ENCODE measurements at places on chromosomes 16 and 17.
A peak's percentile ranks its signal among the peaks of the same experiment; 100 is the strongest.

DNA sequence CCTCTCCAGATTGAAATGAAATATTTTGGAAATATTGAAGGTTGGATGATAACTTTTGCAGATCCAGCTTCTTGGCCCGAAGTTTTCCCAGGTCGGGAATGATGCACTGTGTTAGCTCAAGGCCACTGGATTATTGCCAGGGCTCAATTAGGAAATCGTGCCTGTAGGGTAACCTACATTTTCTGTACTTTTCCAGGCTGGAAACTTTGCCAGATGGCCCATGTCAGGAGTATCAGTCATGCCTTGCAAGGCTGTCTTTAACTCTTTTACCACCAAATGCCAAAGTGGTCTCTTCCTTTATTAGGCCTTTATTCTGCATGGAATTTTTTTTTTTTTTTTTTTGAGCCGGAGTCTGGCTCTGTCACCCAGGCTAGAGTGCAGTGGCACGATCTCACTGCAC is 8.9 kb upstream of the SEC14L1 start:
- peak; percentile 88 for DNase-seq

- DNase-seq, result peak; percentile 49
These were observed 11.4 kb upstream of the ITPRIPL2 start for GRCh38 chr16:19102187-19102872.

- DNase-seq, result no peak
These were observed 8.3 kb downstream of the WDR90 start for GRCh38 chr16:657487-657886.

- DNase-seq, result no peak
These were observed 295.1 kb upstream of the RBFOX1 start for GRCh38 chr16:7037495-7037894.

- no peak for DNase-seq
These were observed 18.3 kb downstream of the ZSWIM7 start for GRCh38 chr17:15981208-15981607.

GRCh38 chr16:1936945-1937479 is 6.0 kb downstream of the MSRB1 start:
- DNase-seq, result no peak

DNA sequence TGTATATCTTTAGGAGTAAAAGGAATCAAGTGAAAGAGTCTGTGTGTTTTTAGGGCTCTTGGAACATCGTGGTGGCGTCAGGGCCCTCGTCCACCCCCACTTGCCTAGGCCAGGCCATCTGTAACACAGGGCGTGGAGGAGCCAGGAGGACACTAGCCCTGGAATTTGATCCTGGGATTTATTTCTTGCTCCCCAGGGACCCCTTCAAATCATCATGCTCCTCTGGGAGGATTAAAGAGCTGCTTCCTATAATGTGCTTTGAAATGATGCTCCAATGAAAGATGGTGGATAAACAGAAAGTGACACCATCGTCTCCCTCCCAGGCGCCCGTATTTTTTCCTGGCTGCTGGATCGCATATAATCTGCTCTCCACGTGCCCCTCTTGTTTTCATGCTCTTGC is 113.3 kb downstream of the AATF start:
- no peak for DNase-seq

GRCh38 chr17:41098481-41098880 is 539 bp upstream of the KRTAP4-8 start:
- DNase-seq, result peak; percentile 65

GRCh38 chr16:87390641-87391323 is 1.4 kb upstream of the MAP1LC3B start:
- DNase-seq, result no peak

GRCh38 chr16:63530974-63531373 is 1494.7 kb upstream of the CDH8 start:
- no peak for DNase-seq

DNA sequence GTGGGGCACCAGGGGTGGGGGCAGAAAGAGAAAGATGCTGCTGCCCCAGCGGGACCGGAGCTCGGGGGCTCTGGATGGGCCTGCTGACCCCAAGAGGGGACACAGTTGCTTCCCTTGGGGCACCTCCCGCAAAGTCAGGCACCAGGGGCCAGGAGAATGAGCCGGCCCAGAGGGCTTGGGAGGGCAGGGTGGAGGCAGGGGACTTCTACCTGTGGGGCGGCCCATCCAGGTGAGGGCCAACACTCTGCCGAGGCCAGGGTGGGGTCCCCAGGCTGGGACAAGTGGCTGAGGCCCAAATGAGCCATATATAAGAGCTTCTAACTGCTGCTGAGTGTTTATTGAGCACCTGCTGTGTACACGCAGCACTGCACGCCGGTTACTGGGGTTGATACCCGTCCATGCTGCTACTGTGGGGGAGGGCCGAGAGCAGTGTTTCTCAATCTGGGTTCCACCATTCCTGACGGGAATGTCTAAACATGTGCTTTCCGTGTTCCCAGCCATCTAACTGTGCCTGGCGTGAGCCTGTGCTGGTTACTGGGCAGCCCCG is 211.7 kb upstream of the GSE1 start:
- DNase-seq, result no peak

DNA sequence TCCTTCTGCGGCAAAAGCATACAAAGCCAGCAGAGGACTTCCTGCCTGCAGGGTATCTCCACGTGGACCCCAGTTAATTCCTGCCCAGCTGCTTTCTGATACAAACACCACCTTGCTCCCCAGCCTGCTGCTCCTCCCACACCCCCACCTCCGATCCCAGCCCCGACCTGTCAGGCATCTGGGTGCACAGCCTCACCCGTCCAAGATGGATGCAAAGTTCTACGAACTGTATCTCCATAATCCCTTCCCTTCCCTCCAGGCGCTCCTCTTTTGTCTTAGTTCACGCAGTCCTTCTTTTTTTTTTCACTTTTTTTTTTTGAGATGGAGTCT is 15.6 kb upstream of the FOXJ1 start:
- DNase-seq, result no peak

DNA sequence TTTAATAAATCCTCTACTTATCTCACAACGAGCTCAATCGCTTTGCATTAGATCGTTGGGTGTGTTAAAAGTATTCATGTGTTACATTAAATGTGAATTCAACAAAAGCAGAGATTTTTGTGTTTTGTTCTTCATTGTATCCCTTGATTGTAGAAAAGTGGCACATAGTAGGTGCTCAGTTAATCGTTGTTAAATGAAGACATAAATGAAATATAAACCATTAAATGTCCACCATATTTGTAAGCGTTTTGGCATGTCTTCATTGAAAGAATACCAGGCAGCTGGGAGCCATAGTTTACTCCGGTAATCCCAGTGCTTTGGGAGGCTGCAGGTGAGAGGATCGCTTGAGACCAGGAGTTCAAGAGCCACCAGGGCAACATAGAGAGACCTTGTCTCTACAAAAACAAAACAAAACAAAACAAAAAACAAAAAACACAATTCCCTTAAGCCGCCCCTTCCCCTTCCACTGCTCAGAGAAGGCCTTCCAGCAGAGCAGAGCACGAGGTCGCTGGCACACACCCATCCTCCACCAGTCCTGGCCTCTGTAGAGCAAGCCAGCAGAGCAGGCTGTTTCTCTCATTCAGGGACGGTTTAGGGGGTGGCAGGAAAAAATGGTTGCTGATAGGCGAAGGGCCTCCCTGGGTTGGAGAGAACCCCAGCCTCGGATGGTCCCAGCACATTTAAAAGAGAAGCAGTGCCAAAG is 673 bp upstream of the CHD9 start:
- peak; percentile 18 for DNase-seq

GRCh38 chr16:73062743-73063733 is 15.1 kb upstream of the ZFHX3 start:
- peak; percentile 52 for DNase-seq

DNA sequence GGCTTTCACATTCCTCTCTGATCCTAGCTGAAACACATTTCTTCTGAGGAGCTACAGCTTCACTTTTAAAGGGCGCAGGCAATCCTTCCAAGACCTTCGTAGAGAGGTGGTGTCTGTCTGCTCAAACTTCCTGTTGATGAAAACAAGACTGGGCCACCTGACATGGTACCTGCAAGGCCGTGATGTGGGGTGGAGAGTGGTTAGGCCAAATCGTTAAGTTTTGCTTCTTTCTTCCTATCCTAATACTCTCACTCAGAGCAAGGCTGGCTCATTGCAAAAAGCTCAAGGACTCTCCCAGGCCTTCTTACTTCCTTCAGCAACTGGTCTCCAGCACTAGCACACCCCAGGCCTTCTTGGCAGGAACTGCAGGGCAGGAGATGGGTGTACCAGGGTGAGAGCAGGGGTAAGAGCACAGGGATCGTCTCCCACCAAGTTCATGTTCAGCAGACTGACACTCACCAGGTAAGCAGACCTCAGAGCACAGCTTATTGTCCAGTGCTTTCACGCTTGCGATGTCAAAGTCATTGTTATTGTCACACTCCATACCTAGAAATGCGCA is 10.9 kb upstream of the FOXJ1 start:
- no peak for DNase-seq

DNA sequence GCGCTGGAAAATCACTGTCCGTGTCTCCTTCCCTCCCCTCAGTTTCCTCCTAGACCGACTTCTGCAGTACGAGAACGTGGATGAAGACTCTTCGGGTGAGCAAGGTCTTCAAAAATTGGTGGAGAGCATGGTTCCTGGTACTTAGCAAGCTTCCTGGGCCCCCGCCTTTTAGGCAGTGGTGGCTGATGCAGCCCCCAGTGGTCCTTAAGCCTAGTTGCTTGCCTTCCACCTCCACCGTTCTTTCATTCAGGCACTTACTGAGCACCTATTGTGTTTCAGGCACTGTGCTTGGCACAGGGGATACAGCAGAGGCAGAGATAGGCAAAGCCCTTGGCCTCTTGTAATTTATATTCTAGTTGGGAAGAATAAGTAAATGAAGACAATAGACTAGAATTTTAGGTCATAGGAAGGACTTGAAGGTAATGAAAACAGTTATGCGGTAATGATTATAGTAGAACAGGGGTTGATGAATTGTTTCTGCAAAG is 767 bp downstream of the INO80E start:
- DNase-seq, result no peak

DNA sequence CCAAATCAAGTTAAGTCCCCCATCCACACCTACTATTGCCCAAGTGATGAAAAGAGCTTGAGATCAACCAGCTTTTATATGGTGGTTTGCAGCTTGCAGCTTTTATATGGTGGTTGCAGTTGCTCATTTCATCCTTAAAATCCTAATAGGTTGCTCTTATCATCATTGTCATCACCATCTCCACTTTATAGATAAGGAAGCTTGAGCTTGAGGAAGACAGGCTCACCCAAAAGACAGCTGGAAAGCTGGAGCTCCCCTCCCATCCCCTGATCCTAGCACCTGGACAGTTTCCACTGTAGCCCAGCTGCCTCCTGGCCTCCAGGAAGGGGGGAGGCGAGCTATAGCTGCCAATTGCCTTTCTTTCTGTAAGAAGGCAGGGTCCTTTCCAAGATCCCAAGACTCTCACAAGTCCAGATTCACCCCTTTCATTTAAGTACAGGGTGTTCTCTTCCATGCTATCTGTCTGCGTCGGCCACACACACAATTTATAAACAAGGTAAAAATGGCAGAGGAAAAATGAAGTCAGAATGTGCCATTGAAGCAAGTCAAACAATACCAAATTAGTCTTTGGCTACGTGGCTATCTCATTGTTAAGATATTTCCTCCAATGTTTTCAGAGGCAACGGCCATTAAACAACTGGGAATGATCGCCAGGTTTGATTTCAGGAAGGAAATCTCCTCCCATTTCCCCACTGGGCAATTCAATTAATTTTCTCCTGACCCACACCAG is 63.3 kb downstream of the PECAM1 start:
- DNase-seq, result no peak

- no peak for DNase-seq
These were observed 24.0 kb upstream of the CIBAR2 start for GRCh38 chr16:85136213-85136701.

GRCh38 chr17:3990386-3991127 is 26.3 kb upstream of the ATP2A3 start:
- DNase-seq, result no peak

- DNase-seq, result peak; percentile 36
These were observed 12.5 kb downstream of the TOM1L2 start for GRCh38 chr17:17959520-17960361.

- DNase-seq, result no peak
These were observed 20.1 kb downstream of the PSMD11 start for GRCh38 chr17:32464374-32464773.

DNA sequence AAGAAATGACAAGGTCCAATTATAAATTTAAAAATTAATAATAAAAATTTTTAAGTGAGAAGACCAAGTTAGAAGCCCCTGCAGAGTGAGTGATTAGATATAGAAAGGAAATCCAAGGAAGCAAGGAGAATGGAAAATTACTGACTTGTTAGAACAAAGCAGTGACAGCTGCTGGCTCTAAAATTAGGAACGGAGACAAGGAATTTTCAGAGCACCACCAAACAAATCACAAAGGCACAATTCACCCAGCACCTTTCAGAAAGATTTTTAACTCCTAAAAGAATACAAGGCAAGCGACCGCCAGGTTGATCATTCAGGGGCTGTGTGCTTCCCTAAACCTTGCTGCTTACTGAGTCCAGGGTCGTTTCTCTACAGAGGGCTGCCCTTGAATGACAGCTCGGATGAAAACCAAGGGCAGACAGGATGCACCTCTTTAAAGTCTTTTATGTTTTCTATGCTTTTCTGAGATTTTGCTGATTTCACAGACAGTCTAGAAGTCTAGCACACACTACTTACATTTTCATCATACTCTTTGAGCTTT is 45.4 kb upstream of the GINS3 start:
- DNase-seq, result no peak

- DNase-seq, result no peak
These were observed 2.7 kb upstream of the METTL26 start for GRCh38 chr16:638836-639235.

- DNase-seq, result no peak
These were observed 43.9 kb downstream of the PITPNC1 start for GRCh38 chr17:67420994-67421393.

- no peak for DNase-seq
These were observed 158.9 kb downstream of the PCTP start for GRCh38 chr17:55909776-55910175.

DNA sequence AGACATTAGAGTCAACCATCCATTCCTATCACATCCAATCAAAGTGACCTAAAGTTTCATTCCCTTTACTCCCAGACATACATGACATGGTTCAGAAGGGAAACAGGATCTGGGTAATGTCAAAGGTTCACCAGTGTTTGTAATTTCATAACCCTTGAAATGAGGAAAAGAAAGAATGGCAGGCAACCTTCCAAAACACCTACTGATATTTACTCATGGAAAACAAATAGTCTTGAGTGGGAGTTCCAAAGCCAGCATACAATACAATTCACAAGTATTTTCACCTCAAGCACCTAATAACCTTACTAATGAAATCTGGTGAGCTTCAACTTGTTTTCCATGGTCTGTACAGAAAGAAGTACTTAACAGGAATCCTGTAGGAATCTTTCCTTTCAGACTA is 72.5 kb upstream of the AXIN2 start:
- DNase-seq, result no peak

DNA sequence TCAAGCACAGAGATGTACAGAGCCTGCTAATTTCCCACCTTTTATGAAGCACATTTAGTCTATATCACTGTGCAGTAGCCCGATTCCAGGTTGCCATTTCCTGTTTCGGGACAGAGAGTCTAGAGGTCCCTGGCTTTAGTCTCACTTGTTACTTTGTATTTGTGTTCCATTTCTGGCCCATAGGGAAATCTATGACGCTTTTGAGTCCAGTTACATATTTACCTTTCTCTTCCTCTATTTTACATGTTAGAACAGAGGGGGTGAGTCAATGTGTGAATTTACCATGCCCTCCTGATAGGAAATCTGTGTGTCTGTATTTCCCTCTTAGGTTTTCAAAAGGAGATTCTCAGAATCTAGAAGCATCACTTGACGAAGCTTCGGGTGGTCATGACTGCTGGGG is 227.1 kb upstream of the ZFHX3 start:
- no peak for DNase-seq

Measured in fibroblast of skin of right quadriceps (primary cell).